ENCODE measurements at places on chromosomes 5 and 9. TPM values are rescaled to one million over a fixed set of nuclear protein-coding genes. Genes with fewer than 3 reads are reported as not detected.
A peak's percentile ranks its signal among the peaks of the same experiment; 100 is the strongest.

- no peak for DNase-seq
Observed at GRCh38 chr5:64944868-64945267, 176.1 kb downstream of the CWC27 start.

The PCA3 gene
- total RNA-seq: not detected

GRCh38 chr5:121937762-121938161, 24.0 kb upstream of the SRFBP1 start:
- no peak for DNase-seq

- no peak for DNase-seq
Observed at GRCh38 chr5:143775258-143775657, 36.7 kb upstream of the HMHB1 start.

- DNase-seq: no peak
Observed at GRCh38 chr5:10731913-10732312, 29.1 kb downstream of the DAP start.

- no peak for DNase-seq
Observed at GRCh38 chr5:141050622-141051520, at the start of gene PCDHB1. Gene PCDHB1 (plus strand): TSS chr5:141051374. CDS start chr5:141051471, 97 bp downstream.

GRCh38 chr5:30994176-30994575, 199.3 kb upstream of the CDH6 start:
- DNase-seq: no peak

DNA sequence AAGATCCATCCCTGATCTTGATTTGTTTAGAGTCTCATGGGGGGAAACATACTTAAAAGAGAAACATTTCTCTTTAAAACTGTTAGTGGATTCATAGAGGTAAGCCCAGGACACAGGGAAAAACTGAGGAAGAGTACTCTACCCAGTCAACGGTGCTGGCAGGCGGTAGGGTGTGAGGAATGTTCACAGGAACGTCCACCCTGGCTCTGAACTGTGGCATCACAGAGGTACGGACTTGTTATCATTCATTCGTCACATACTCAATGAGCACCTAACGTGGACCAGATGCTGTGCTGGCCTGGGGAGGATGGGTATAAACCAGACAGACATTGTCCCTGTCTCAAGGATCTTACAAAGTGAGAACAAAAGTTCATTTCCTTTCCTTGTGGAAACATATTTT, 18.8 kb upstream of the PPARGC1B start:
- DNase-seq: no peak

DNA sequence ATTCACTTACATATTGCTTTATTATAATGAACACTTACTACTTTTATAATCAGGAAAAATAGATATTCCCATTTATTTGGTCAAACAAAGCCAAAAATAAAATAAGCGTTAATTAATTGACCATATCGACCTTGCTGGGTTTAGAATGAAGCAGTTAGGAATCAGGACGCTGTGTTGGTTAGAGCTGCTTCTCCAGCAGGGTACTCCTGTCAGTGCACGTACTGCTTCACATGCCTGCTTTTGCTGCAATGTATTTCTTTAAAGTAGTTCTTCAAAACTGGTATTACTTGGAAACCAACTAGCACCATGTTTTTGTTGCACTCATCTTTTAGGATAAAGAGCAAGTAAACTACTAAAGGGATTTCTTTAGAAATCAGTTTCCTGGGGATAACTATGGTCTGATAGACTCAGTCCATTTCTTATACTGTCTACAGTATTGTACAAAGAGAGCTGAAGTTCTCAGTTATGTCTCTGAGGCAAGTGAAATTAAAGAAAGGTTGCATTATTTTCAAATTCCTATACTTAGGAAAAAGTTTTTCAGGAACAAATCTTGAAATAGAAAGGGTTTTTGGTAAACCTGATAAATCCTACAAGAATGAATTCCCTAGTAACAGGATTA, 6.8 kb upstream of the TRMO start:
- no peak for DNase-seq

The PLAC8L1 gene
- total RNA-seq: 0.50 TPM

The PCDHA4 gene
- total RNA-seq: not detected

GRCh38 chr9:69190863-69191181, 16.7 kb downstream of the TJP2 start:
- no peak for DNase-seq

DNA sequence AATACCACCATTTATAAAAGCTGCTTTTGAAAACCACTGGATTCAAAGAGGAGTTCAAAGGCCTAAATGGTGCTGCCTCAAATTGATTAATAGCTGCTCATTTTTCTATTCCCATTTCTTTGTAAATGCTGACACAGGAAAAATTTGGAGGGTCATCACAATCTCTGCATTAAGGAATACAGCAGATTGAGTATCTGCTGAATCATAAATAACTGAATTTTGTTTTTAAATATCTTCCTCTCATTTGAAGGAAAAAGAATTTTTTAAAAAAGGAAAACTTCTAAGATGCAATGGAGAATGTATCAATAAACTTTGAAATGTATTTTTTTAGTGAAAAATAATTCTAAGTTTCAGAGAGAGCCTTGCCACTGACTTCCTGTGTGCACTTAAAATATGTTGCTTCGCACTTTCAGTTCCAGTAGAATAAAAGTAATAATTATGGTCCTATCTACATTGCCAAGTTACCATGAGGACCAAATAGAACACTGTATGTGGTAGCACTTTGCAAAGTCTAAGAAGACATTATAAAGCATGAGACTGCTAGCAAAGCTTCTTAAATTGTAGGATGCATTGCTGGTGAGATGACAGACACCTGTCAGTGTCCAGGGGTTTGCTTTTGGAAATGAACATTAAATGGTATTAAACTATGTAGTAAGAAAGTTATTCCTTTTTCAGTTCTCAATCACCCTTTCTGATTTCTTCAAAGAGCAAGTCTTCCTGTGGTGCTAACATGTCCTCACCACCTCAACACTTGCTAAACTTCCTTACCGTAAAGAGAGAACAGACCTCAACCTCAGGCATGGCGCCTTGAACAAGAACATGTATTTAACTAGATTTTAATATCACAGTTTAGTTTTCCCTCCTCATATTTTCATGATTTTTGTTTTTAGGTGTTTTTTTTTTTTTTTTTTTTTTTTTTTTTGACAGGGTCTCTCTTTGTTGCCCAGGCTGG, 555.1 kb downstream of the EBF1 start:
- no peak for DNase-seq

GRCh38 chr5:169029661-169030274, 271.2 kb downstream of the SLIT3 start:
- no peak for DNase-seq

The TRPM3 gene
- total RNA-seq: not detected

- DNase-seq: no peak
Observed at GRCh38 chr9:76374783-76375559, 19.3 kb downstream of the RFK start.

- DNase-seq: no peak
Observed at GRCh38 chr5:29321591-29321990, 1871.9 kb upstream of the CDH6 start.

The SELENOP gene
- 0.12 TPM for total RNA-seq

The EMB gene
- total RNA-seq: 132 TPM

- DNase-seq: no peak
Observed at GRCh38 chr5:115725522-115725921, 90.9 kb downstream of the CDO1 start.

GRCh38 chr5:39624268-39624886, 199.6 kb upstream of the DAB2 start:
- no peak for DNase-seq

The ELAVL2 gene
- not detected for total RNA-seq

DNA sequence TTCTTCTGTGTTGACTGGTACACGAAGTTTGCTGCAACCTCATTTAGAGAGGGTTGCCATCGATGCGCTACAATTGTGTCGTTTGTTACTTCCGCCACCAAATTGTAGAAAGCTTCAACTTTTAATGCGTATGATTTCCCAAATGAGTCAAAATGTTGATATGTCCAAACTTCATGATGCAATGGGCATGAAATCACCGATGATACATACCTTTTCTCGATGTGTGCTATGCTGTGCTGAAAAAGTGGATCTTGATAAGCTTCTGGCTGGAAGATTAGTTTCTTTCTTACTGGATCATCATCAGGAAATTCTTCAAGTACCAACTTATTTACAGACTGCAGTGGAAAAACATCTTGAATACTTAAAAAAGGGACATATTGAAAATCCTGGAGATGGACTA, 65.7 kb downstream of the TMEM38B start:
- DNase-seq: no peak

DNA sequence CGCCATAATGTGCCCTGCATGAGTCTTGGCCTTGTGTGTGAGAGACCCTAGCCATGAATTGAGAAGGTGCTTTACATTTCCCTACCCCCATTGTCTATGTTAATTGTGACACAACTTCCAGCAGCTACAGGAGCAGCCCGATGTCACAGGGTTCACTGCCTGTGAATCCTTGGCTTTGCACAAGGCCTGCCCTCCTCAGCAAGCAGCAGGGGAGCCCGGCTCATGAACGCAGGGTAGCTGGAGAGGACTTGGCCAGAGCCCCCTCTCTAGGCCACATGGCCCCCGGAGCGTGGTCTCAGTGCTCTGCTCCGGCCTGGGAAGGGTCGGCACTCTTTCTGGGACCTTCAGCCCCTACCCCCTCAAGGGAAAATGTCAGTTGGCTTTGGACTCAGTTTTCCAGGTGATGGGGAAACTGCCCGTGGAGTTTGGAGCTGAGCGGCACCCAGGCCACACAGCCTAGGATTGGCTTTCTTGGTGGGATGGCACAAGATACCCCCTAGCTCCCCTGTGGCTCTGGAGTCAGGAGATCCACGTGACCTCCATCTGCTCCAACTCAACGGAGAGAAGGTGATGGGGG, 160.8 kb downstream of the DAB2IP start:
- DNase-seq: no peak

DNA sequence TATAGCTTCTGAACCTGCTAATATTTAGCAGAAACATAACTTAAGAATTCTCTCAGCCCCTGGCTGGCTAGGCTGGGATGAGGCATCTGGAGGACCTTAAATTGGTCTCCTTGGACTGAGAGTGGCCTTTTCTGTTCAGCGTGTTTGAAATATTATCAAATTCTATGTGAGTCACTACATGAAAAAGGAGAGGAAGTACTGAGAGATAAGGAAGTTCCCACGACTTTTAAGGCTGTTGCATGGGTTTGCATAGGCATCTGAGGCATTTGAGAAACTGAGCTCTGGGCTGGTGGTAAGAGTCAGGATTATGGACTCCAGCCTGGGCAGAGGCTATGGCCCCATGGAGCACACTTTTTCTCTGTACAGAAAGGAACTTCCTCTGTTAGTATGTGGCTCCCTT, 816.2 kb upstream of the GRAMD2B start:
- DNase-seq: no peak

DNA sequence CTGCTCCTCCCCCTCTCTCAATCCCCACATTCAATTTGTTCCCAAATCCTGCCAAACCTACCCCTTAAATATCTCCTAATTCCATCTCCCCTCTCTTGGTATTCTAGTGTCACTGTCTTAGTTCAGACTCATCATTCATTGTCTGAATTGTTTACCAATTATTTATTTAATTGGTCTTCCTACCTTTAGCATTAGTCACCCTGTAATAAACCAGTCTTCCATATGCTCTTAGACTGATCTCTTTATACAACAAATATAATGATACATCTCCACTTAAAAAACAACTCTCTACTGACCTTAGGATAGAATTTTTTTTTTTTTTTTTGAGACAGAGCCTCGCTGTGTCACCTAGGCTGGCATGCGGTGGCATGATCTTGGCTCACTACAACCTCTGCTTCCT, 51.4 kb downstream of the RFK start:
- DNase-seq: no peak

GRCh38 chr9:4073371-4073770, 226.5 kb downstream of the GLIS3 start:
- no peak for DNase-seq

The PCDHA1 gene
- total RNA-seq: not detected

DNA sequence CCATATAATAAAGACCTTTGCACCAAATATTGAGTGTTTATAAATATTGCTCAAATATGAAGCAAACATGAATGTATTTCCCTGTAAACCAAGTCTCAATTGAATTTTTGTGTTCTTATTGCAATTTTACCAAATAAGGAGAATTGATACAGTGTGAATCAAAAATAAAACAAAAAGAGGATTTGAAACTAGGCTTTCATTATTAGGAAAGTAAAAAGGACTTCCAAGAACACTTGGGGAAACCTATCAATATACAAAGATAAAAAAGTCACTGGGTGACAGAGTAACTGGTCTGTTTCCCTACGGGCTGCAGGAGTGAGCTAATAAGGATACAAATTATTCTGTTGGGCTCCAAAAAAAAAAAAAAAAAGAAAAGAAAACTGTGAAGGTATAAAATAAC, 44.8 kb upstream of the SNX2 start:
- DNase-seq: no peak

The ARL10 gene
- total RNA-seq: 9.0 TPM

The SRA1 gene
- 37.9 TPM for total RNA-seq

The CDHR2 gene
- total RNA-seq: 0.56 TPM

- no peak for DNase-seq
Observed at GRCh38 chr5:62333250-62333794, 27.3 kb downstream of the KIF2A start.

The MARVELD2 gene
- total RNA-seq: 0.18 TPM

DNA sequence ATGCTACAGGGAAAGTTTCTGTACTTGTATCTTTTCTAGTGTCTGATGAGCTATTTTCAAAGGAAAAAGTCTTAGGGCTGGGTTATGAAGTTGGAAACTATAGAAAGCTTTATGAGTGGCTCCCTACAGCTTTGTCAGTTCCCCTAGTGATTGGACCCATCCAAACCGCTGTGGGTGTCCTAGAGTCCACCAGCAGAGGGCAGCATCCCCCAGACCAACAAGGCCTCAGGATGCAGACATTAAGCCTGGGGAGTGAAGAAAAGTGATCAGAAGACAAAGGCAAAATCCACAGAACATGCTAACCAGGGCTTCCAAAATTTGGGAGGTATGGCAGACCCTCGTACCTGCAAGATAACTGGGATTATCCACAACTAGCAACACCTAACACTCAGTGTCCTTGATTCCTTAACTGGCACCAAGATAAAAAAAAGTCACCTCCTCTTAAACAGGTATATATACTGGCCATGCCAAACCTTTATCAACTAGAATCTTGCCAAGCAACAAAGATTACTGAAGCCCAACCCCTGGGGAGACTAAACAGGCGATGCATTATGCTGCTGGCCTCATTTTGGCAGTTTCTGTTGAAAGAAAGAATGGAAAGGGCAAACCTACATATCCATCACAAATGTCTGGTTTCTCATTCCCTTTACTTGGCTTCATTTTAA, 110.4 kb upstream of the NR5A1 start:
- peak; percentile 80 for DNase-seq

The TLX3 gene
- not detected for total RNA-seq

The NKD2 gene
- 4.2 TPM for total RNA-seq

DNA sequence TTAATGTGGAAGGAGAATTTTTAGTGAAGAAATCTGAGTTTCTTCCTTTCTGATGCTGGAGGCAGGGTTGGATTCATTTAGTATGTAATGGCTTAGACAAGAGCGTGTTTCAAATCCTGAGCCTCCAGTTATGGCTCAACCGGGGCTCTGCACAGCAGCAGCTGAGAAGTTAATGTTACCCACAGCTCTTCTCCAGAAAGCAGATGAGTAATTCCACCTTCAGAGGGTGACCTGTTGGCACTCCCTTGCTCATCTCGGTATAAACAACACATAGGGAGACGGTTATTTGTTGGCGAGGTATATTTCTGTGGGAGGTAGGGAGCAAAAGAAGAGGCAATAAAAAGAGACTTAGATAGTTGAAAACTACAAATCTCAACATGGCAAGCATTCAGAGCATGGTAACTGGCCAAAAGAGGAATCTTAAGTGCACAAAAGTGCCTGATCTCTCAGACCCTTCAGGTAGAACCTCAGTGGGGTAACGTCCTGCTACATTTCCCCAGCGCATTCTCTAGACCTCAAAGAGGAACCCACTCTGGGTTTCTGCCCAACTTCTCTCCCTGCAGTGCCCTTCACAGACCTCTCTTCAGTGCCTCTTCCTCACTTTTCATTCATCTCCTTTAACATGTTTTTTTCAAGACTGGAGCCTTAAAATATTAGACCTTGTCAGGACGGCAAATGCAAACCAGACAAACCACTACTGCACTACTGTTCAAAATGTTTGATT, 417.5 kb upstream of the ADAMTSL1 start:
- no peak for DNase-seq

All from activated CD8-positive, alpha-beta memory T cell treated with anti-CD3 and anti-CD28 coated beads, Interleukin-2, amount 10 ng/mL, durations not matched to agents 7 days and 5 days (primary cell).